ENCODE measurements at places on chromosomes 3 and 15.

DNA sequence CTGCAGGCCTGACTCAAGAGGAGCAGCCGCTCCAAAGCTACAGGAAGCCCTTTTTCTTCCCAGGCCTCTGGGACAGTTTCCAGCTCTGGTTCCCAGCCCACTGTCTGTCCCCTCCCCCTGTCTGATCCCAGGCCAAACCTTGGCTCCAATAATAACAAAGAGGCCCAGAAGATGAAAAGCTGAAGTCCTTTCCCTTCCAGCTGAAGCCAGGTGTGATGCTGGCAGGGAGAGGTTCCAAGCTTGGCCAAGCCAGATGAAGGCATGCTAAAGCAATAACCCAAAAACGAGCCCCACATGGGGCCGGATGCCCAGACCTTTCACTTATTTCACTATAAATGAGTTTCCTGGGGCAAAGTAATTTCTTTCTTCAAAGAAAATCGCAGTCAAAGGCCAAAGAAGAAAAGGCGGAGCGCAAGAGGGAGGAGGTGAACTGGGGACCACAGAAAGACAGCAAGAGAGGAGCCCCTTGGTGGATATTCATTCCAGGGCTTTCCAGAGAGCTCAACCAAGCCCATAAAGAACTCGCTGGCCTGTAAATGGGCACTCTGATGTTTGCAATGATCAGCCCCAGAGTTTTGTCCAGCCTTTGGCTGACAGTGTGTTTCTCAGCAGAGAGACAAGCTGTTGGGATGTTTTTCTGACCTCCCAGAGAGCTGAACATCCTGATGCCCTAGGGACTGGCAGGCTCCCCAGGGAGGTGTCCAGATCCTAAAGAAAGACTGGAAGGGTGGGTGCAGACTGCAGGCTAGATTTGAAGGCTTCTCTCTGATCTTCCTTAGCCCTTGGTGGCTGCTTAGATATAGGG lies 157.6 kb downstream of the UACA start:
- DNase-seq: peak; percentile 58

DNA sequence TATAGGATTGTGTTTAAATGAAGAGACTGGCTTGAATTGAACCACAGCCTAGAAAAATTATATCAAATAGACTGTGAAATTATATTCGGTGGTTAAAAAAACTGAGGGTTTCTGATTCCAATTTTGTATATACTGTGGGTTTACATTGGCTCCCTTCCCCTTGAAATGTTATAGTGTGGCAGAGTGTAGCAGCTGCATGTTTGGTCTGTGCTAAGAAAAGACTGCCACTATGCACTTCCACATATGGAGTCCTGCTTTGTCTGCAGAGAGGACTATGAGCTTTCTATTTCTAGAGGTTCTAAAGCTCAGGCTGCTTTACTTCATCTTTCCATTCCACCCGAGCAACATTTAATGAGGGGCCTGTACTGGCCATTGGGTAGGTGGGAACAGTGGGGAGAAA lies 112.3 kb downstream of the P3H2 start:
- no peak for DNase-seq

- no peak for DNase-seq
Measured at GRCh38 chr3:145483992-145484391, 677.0 kb downstream of the PLOD2 start.

GRCh38 chr15:95994418-95994817 lies 336.1 kb upstream of the NR2F2 start:
- DNase-seq: peak; percentile 21

DNA sequence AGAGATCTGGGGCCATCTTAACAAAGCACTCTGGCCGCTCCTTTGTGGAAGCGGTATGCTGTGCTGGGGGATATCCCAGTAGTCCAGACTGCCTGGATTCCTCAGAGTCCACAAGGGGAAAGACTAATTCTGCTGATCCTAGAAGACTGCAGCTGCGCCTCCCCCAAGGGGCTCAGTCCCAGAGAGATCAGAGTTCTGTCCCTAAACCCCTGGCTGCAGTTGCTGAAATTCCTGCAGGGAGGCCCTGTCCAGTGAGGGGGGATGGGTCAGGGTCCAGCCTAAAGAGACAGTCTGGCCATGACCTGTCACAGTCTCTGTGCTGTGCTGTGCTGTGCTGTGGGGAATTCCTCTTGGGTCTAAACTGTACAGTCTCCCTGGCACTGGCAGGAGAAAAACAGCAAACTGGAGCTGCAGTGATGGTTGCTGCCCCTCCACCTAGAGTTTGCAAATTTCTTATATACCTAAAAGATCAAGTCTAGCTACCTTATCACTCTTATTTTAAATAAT lies 575.1 kb upstream of the UBE2E2 start:
- DNase-seq: no peak

DNA sequence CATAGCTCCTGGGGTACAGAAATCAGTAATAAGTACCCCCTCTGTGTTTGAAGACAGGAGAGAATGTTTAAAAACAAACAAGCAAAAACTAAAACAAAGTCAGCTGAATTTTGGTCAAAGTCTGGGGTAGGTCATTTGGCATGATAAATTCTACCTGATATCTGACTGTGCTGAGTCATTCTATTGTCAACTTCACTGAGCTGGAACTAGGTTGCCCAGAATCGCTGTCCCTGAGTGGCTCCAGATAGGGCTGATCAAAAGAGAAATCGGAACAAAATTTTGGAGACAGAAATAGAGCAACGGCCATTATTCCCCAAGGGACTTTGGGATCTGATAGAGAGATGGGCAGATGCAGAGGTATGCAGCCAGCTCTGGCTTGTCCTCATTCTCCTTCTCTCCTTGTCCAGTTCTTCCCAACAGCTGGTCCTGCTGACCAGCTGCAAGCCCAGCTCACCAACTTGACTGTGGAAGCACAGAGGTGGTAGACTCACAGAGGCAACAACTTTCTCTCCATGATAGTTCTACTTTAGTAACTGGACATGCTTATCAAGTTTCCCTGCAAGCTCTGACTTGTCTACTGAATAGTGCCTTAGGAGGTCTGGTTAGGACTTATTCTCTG lies 57.3 kb upstream of the MYRIP start:
- DNase-seq: no peak

- DNase-seq: no peak
Measured at GRCh38 chr3:71294919-71295318, 288.6 kb downstream of the FOXP1 start.

- peak; percentile 87 for DNase-seq
Measured at GRCh38 chr3:151976211-151977050, 103.0 kb downstream of the SUCNR1 start.

- DNase-seq: no peak
Measured at GRCh38 chr15:92095693-92096092, 242.2 kb downstream of the SLCO3A1 start.

- DNase-seq: no peak
Measured at GRCh38 chr3:115162759-115163158, 15.7 kb upstream of the ZBTB20 start.

DNA sequence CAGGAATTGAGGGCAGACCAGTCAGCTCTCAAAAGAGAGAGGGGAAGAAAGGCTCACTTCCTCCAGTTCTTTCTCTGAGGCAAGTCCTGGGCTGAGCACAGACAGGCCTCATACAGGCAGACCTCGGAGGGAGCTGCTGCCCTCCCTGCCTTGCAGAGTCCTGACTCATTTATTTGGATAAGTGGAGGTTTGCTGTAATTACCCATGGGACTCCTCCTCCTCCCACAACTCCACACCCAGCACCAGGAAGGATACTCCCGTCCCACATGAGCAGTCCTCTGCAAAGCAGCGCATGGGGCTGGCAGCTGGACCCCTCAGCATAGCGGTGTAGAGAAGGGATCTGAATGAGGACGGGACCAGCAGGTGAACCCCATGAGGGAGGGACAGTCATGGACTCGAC lies 13.4 kb upstream of the SCN10A start:
- peak; percentile 77 for DNase-seq

DNA sequence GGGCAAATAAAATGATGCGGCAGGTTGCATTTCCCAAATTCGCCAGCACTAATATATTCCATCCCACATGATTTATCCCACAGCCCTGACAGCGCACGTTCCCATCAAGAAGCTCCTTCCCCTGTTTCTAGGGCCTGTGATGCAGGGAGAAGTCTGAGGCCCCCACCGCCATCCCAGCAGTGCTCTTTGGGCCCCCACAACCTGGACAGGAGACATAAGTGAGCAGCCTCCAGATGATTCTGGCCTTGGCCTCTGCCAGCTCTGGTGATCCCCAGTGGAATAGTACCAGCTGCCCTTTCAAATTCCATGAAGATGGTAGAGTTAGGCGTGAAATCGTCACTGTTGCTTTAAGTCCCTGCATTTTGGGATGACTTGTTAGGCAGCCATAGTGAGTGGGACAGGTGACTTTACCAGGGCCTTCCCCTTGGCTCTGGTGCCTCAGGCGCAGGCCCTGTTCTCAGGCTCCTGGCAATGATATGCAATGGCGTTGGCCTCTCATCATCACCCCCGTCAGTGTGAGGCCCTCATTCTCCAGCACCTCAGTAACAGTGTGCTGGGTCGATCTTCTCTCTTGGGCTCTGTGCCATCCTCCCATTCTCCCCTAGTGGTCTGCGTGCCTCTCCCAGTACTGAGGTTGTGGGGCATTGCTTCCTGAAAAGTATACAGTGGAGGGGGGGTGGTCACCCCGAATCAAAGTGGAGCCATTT lies 263.7 kb downstream of the OCA2 start:
- no peak for DNase-seq

- no peak for DNase-seq
Measured at GRCh38 chr3:174223042-174223441, 636.1 kb upstream of the NAALADL2 start.

GRCh38 chr15:101178931-101179330 lies 72.9 kb downstream of the CHSY1 start:
- no peak for DNase-seq
